ENCODE measurements at places on chromosomes 5 and 9. TPM values are rescaled to one million over a fixed set of nuclear protein-coding genes. Genes with fewer than 3 reads are reported as not detected.

GRCh38 chr5:131720714-131721113 is 76.1 kb downstream of the FNIP1 start:
- no peak for DNase-seq
- no peak overlapping the region for H3K4me3 ChIP-seq
- H3K27me3 ChIP-seq = no peaks in the 10 kb centered on the region
- H3K4me1 ChIP-seq = no peaks in the 10 kb centered on the region
- no peak overlapping the region for H3K27ac ChIP-seq
- peaks cover 3% of the 10 kb centered on the region for H3K36me3 ChIP-seq

- DNase-seq = no peak
- no peaks in the 10 kb centered on the region for H3K36me3 ChIP-seq
- no peak overlapping the region for H3K27ac ChIP-seq
- no peaks in the 10 kb centered on the region for H3K27me3 ChIP-seq
- H3K4me1 ChIP-seq = no peaks in the 10 kb centered on the region
These were observed 26.7 kb upstream of the CSNK1G3 start for GRCh38 chr5:123485275-123485674.

GHR gene
- 4.5 TPM for polyA plus RNA-seq

GRCh38 chr9:94861589-94862272 is 135.2 kb downstream of the AOPEP start:
- H3K4me1 ChIP-seq = peaks cover 25% of the 10 kb centered on the region
- no peaks in the 10 kb centered on the region for H3K36me3 ChIP-seq
- H3K4me3 ChIP-seq = no peak overlapping the region
- no peaks in the 10 kb centered on the region for H3K27me3 ChIP-seq

DNA sequence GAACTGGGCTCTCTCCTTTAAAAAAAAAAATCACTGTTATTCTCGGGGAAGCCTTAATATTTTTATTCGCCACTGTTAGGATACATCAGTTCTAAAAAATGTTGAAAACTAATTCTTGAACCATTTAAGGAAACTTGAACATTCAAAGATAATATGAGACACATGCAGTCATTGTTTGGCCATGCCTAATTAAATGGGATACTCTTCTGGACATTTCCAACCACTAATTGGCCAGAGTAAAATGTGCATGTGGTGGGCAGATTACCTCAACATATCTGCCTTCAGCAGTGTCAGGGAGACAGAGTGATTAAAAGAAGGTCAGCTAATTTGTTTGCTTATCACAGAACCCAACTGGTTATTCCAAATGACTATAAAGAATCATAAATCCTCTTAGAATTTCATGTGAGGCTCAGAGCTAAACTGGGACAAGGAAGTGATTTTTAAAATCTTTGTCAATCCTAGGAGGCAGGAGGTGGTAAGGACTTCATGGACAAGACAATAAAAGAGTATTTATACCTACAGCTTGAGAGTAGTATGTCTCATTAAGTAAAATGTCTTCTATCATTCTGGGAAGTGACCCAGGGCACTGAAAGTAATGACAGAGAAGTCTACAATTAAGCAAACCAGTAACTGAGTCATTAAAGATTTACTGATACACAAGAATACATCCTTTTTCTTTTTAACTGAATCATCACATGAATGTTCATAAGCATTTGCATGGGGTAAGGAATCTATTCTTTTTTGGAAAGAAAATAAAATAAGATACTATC is 242.9 kb upstream of the TRPM3 start:
- no peaks in the 10 kb centered on the region for H3K36me3 ChIP-seq
- no peak overlapping the region for H3K4me3 ChIP-seq
- H3K27me3 ChIP-seq = no peaks in the 10 kb centered on the region
- no peak for DNase-seq
- H3K27ac ChIP-seq = no peak overlapping the region

GRCh38 chr5:66209350-66209749 is 65.2 kb downstream of the SREK1 start:
- H3K27ac ChIP-seq = no peak overlapping the region
- H3K27me3 ChIP-seq = no peaks in the 10 kb centered on the region
- no peak overlapping the region for H3K4me3 ChIP-seq
- no peaks in the 10 kb centered on the region for H3K36me3 ChIP-seq
- H3K4me1 ChIP-seq = peaks cover 27% of the 10 kb centered on the region

DNA sequence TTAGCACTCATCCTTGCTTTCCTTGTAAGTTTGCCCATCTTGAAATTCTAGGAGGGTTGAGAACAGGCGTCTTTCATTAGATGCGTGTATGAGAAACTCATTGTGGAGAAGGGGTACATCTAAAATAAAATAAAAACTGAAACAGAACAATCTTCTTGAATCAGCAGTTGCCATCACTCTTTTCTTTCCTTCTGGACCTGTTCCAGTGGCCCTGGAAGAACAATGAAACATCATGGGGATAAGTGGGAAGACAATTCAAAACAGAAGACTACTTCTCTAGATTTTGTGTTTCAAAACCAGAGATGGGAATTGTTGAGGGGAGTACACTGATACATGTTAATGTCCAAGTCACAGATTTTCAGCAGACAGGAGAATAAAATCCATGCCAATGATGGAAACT is 59.9 kb downstream of the SLC1A3 start:
- H3K4me1 ChIP-seq = no peaks in the 10 kb centered on the region
- no peak for DNase-seq
- no peaks in the 10 kb centered on the region for H3K27me3 ChIP-seq
- H3K27ac ChIP-seq = no peak overlapping the region
- H3K4me3 ChIP-seq = no peak overlapping the region
- no peaks in the 10 kb centered on the region for H3K36me3 ChIP-seq

KCNT1 gene
- polyA plus RNA-seq = 0.25 TPM

GRCh38 chr9:90961375-90961774 is 159.8 kb downstream of the SYK start:
- no peak overlapping the region for H3K27ac ChIP-seq
- no peak overlapping the region for H3K4me3 ChIP-seq
- H3K27me3 ChIP-seq = no peaks in the 10 kb centered on the region
- no peak for DNase-seq
- no peaks in the 10 kb centered on the region for H3K36me3 ChIP-seq
- H3K4me1 ChIP-seq = no peaks in the 10 kb centered on the region

DNA sequence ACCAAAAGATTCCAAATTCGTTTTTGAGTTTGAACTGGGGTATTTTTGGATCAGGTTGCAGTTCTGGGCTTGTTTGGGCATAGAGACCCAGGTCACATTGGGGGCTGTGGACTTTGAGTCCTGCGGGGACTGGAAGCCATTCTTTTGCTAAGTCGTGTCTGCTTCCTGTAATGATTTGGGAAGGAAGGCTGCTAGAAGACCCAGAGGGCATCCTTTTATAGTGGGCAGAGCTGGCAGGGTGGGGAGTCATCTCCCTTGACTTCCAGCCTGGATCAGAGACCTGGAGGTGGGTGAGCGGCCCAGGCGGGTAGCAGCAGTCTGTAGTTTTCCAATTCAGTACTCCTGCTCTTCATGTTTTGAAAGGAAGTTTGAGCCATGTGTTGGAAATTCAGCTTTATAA is 11.3 kb downstream of the ZNF618 start:
- no peaks in the 10 kb centered on the region for H3K36me3 ChIP-seq
- no peak overlapping the region for H3K4me3 ChIP-seq
- no peaks in the 10 kb centered on the region for H3K27me3 ChIP-seq
- peaks cover 9% of the 10 kb centered on the region for H3K4me1 ChIP-seq

PCDHGA2 gene
- 0.46 TPM for polyA plus RNA-seq

DNA sequence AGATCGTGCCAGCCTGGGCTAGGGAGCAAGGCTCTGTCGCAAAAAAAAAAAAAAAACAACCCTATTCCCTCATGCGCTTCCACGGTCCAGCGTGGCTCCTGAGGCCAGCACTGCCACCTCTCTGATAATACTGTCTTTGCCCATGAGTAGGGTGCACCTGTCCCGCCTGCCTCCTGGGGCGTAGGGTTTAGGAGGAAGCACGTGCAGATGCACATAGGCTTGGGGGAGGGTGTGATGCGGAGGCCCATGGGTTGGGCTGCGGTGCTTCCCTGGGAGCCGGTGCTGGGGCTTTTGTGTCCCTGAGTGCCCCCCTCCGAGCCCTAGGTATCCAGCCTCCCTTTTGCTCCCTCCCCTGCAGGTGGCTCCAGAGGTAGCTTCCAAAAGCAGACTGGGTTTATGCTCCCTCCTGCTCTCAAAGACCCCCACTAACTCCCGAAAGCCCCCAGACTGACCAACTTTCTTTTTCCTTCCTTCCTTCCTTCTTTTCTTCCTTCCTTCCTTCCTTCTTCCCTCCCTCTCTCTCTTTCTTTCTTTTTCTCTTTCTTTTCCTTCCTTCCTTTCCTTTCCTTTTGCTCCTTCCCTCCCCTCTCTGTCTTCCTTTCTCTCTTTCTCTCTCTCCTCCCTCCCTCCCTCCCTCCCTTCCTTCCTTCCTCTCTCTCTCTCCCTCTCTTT is 12.8 kb downstream of the FGFR4 start:
- no peak overlapping the region for H3K4me3 ChIP-seq
- H3K4me1 ChIP-seq = no peaks in the 10 kb centered on the region
- no peak overlapping the region for H3K27ac ChIP-seq
- H3K27me3 ChIP-seq = peaks cover 16% of the 10 kb centered on the region
- no peaks in the 10 kb centered on the region for H3K36me3 ChIP-seq

DNA sequence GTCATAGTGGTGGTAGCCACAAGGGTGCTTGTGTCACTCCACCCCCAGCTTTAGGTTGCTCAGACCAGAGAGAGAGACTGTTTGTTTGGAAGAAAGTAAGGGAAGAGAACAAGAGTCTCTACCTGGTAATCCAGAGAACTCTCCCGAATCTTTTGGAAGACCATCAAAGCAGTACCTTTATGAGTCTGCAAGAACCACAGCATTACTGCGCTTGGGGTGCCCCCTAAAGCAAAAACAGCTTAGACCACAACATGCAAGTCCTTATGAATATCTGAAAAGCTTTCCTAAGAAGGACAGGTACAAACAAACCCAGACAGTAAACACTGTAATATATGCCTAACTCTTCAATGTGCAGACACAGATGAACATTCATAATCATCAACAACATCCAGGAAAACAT is 1398.6 kb upstream of the C9orf72 start:
- no peak for DNase-seq
- H3K27ac ChIP-seq = no peak overlapping the region
- H3K36me3 ChIP-seq = no peaks in the 10 kb centered on the region

DNA sequence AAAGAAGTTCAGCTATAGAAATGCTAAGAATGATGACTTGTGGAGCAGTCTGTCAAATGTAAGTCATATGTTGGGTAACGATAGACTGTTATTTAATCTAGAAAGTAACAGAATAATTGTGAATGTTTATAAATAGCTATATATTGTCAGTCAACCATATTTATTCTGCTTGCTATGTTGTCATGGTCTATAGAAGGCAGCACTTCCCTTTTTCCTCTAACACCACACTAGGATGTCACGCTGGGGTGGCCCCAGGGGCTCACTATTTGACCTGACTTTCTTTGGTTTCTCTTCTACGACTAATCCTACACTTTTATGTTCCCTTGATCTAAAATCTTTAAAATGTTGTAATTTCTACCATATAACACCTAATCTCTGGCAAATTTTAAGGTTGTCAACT is 20.5 kb downstream of the ERAP2 start:
- H3K4me1 ChIP-seq = no peaks in the 10 kb centered on the region
- H3K27me3 ChIP-seq = no peaks in the 10 kb centered on the region
- H3K4me3 ChIP-seq = no peak overlapping the region
- H3K36me3 ChIP-seq = peaks cover 26% of the 10 kb centered on the region

PTGS1 gene
- polyA plus RNA-seq = 1.6 TPM

ADAMTS6 gene
- polyA plus RNA-seq = 1.2 TPM

- H3K27me3 ChIP-seq = no peaks in the 10 kb centered on the region
- DNase-seq = no peak
- no peaks in the 10 kb centered on the region for H3K36me3 ChIP-seq
- H3K4me3 ChIP-seq = no peak overlapping the region
These were observed 2186.5 kb upstream of the ACO1 start for GRCh38 chr9:30197954-30198353.

DNA sequence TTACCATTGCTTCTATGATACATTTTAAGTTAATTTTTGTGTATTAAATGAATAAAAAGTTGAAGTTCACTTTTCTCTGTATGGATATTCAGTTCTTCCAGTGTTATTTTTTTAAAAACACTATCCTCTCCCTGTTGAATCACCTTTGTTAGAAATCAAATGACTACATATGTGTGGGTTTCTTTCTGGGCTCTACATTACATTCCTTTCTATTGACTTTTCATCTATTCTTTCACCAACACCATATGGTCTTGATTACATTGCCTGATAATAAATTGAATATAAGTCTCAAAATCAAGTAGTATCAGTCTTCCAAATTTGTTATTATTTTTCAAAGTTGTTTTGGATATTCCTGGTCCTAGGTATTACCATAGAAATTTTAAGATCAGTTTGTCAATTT is 7.3 kb upstream of the RASEF start:
- DNase-seq = no peak
- H3K4me3 ChIP-seq = no peak overlapping the region
- no peaks in the 10 kb centered on the region for H3K36me3 ChIP-seq
- H3K27ac ChIP-seq = no peak overlapping the region
- H3K27me3 ChIP-seq = peaks cover 4% of the 10 kb centered on the region

SH2D3C gene
- 25.1 TPM for polyA plus RNA-seq

CTNND2 gene
- 0.41 TPM for polyA plus RNA-seq

DNA sequence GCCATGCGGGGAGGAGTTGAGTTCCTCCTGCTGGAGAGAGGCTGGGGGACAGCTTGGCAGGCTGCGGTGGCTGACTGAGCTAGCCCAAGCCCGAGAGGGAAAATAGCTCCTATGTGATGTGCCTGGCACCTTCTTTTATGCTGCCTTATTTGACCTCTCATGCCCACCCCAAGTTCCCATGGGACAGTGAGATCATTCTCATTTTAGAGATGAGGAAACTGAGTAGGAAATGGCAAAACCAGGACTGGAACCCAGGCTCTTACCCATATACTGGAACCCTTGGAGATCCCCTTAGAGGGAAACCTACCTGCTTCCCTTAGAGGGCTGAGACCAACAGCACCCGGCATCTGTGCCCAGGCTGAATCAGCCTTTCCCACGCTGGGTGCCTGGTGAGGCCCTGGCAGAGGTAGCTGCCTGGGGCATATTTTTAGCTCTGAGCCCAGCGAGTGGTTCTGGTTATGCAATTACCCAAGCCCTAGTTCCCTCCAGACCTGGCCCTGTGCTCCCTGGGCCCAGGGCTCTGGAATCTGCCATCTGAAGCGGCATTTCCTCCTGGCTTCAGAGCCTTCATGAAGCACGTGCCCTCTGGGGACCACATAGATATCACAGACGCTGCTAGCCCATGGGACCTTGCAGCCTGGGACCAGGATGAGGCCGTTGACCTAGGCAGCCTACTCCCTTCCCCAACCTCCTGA is 23.6 kb downstream of the COL27A1 start:
- H3K36me3 ChIP-seq = no peaks in the 10 kb centered on the region
- H3K4me3 ChIP-seq = no peak overlapping the region
- no peak overlapping the region for H3K27ac ChIP-seq
- no peak for DNase-seq
- peaks cover 11% of the 10 kb centered on the region for H3K4me1 ChIP-seq

SLC36A2 gene
- polyA plus RNA-seq = 0.02 TPM

GRCh38 chr9:136399176-136400037 is 563 bp downstream of the SNAPC4 start:
- H3K27me3 ChIP-seq = no peaks in the 10 kb centered on the region
- DNase-seq = no peak
- peaks cover 46% of the 10 kb centered on the region for H3K36me3 ChIP-seq
- peak overlapping the region; percentile 94 for H3K4me3 ChIP-seq
- H3K27ac ChIP-seq = peak overlapping the region; percentile 13

DNA sequence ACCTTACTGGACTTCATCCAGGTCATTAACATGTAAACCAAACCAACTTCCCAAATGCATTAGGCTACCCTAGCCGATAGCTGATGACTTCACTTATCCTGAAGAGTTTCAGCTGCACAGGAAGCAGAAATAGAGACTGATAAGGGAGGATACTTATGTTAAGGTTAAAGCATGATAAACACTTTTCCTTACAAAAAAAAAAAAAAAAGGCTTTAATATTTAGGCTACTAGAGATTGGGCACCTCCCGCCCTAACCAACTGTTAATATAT is 1.6 kb upstream of the MEF2C start:
- peak overlapping the region; percentile 58 for H3K4me3 ChIP-seq
- peaks cover 2% of the 10 kb centered on the region for H3K27me3 ChIP-seq
- H3K4me1 ChIP-seq = peaks cover 17% of the 10 kb centered on the region

PCDHB10 gene
- 0.23 TPM for polyA plus RNA-seq

Data from thymus (tissue), 14 donors.